ENCODE measurements at places on chromosomes 16 and 17. TPM values are rescaled to one million over a fixed set of nuclear protein-coding genes. Genes with fewer than 3 reads are reported as not detected.

ABCA8 gene
- under 0.01 TPM for total RNA-seq

TMEM238L gene
- total RNA-seq, result not detected

HID1 gene
- total RNA-seq, result 44.8 TPM

RDM1 gene
- not detected for total RNA-seq

TBKBP1 gene
- total RNA-seq, result 5.6 TPM

CDRT15 gene
- not detected for total RNA-seq

NPIPA5 gene
- total RNA-seq, result 0.99 TPM

Measured in lung microvascular endothelial cell (primary cell).